CMK (cell line): ENCODE measurements at places on chromosomes 5 and 9.

DNA sequence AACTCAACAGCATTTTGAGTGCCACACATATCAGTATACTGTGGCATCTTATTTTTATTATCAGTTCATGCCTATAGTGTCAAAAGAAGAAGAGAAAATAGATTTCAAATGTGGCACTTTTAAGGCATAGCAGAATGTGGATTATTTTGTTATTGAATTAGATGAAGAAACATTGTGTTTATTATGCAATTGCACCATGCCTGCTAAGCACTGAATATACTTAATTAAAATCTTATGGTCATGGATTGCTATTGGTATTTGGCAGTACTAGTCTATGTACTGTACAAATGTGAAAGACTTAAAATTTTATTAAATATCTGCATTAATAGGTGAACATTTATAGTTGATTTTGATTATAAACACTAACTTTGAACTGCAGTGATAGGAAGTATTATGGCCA lies 128.8 kb downstream of the FER start:
- no peak for DNase-seq

GRCh38 chr9:111661802-111662521 lies 557 bp downstream of the GNG10 start:
- DNase-seq, result no peak

DNA sequence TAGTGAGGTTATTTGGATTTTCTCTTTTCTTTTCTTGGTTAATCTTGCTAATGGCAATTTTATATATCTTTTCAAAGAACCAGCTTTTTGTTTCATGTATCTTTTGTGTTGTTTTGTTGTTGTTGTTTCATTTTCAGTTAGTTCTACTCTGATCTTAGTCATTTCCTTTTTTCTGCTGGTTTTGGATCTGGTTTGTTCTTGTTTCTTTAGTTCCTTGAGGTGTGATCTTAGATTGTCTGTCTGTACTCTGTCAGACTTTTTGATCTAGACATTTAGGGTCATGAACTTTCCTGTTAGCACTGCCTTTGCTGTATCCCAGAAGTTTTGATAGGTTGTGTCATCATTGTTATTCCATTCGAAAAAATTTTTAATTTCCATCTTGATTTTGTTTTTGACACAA lies 399.7 kb downstream of the TLE1 start:
- no peak for DNase-seq

DNA sequence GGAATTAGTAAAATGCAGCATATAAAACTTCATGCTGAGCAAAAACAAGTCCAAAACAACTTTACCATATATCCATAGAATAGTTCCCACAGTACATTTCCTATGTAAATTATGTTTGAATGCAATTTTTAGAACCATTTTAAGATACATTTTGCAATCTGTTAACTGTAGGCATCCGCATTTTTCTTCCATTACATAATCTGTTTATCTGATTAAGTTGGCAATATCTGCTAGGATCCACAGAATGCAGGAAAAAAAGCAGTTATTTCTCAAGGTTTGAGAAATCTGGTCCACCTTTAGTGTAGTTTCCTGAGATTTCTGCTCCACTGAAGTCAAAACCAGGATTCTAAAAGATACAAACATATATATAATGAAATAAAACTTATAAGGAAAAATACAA lies 6.2 kb downstream of the NUDCD2 start:
- no peak for DNase-seq

DNA sequence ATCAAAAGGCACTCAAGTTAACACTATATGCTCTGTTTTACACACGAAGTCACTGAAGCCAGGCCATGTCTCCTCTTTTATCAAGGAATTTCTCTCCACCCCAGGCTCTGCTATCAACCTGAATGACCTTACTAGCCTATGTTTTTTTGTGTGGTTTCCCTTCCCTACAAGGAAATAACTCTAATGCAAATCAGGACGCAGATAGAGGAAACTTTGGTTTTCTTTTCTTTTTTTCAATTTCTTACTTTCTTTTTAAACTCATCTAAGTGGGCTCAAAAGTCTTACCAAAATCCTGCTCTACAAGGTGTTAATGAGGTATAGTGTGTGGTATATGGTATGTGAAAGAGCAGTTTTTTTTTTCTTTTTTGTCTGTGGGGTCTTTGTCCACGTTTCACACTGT lies 5.5 kb upstream of the SLC46A2 start:
- no peak for DNase-seq

DNA sequence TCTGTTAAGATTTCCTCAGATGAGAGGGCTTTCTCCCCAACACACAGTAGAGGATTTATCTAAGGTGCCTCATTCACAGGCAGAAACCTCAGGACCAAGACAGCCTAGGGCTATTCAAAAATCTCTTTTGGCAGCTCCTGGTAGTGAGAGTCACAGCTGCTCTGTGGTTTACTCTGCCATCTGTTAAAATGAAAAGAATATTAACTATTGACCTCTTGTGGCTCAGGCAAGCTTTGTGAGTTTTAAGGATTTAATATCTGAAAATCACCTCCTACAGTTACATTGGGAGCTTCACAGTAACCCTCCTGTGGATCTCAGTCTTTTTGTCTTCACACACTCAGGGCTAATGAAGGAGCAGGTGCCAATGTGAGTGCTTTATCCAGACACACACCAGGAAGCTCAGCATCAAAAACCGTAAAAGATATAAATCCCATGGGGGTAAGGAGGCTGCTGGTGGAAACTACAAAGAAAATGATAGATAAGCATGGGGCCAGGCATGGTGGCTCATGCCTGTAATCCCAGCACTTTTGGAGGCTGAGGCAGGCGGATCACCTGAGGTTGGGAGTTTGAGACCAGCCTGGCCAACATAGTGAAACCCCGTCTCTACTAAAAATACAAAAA lies 29.7 kb downstream of the PPP1R2B start:
- DNase-seq, result no peak

DNA sequence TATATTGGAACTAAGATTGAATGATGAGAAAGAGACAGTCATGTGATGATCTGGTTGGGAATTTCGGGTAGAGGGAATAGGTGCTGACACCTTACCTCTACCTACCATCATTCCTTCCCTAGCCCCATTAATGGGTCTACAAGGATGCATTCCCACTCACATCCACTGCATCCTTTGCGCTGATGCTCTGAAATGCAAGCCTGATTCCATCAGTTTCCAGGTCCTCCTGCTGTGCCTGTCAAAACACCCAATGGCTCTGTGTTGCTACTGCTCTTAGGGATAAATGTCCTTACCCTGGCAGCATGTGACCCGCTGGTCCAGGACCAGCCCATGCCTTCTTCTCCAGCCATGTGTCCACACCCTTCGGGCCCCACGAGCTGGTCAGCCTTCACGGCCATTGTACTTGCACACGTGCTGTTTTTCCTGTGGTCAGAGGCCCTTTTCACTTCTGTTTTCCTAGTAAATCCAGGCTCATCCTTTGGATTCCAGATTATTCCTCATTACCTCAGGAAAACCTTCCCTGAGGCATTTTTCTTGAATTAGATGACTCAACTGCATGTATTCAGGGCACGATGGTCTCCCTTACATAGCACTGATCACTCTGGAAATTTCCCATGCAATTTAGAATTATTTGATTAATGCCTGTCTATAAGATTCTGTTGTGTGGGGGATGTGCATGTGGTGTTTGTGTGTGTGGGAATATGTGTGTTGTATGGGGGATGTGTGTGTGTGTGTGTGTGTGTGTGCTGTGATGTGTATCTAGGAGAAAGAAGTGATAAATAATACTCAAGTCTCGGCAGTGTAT lies 185.0 kb downstream of the DIRAS2 start:
- DNase-seq, result no peak
